Cardiac muscle cell (in vitro differentiated cells and primary cell): ENCODE measurements at places on chromosomes 6 and 20. TPM values are rescaled to one million over a fixed set of nuclear protein-coding genes. Genes with fewer than 3 reads are reported as not detected.

Gene PACSIN1
- total RNA-seq: 12.5 and 20.3 TPM in 2 replicates

Gene SLC22A3
- 0.74 TPM in 1 of 2 replicates, not detected in the other for total RNA-seq

Gene PROKR2
- not detected in 2 replicates for total RNA-seq

Gene ARMC12
- total RNA-seq: 0.56 and 4.1 TPM in 2 replicates

DNA sequence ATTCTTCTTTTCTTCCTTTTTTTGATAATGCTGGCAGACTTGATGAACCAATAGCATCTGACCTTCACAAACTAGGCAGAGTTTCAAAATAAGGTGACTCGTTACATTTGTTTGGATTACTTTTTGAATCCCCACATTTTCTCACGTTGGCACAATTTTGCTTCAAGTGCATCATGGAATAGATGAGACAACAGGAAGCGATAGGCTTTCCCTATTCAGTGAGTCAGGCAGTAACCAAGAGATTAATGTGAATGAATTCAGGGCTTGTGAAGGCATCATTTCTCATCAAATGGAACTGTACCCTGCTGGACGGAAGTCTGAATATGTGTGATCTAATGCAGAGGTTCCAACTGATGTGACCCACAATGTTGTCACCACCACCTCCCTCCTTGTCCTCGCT, 10.7 kb downstream of the RFPL4B start:
- no peak overlapping the region for H3K4me3 ChIP-seq
- no peak overlapping the region for H3K27ac ChIP-seq
- H3K4me1 ChIP-seq: no peaks in the 10 kb centered on the region
- no peaks in the 10 kb centered on the region for H3K36me3 ChIP-seq
- no peaks in the 10 kb centered on the region for H3K27me3 ChIP-seq
- peak; percentile 42 for DNase-seq

DNA sequence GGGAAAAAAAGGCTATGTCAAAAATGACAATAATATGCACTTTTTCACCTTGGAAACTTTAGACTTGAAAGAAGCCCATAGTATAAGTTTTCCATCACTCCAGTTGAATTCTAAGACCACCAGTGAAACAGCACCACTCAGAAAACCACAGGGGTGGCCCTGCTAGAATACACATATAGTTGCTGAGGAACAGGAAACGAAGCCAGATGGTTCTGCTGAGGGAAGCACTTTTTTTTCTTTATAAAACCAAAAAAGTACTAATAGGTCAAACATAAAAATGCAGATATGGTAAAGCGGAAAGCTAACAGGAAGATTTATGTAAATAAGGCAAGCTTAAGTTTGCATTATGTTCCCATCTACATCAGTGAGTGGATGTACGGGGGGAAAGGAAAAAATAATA, 303.9 kb downstream of the FOXC1 start:
- no peak overlapping the region for H3K4me3 ChIP-seq
- no peaks in the 10 kb centered on the region for H3K27me3 ChIP-seq
- no peak overlapping the region for H3K27ac ChIP-seq
- no peaks in the 10 kb centered on the region for H3K36me3 ChIP-seq
- H3K4me1 ChIP-seq: peaks cover 2% of the 10 kb centered on the region

GRCh38 chr6:35757456-35758123, 18.8 kb upstream of the CLPSL2 start:
- H3K4me3 ChIP-seq: no peak overlapping the region
- H3K27me3 ChIP-seq: no peaks in the 10 kb centered on the region
- H3K4me1 ChIP-seq: no peaks in the 10 kb centered on the region
- H3K27ac ChIP-seq: no peak overlapping the region
- peak; percentile 57 for DNase-seq
